Renal cortex interstitium (tissue), 15 donors: ENCODE measurements at places on chromosomes 5 and 9. TPM values are rescaled to one million over a fixed set of nuclear protein-coding genes. Genes with fewer than 3 reads are reported as not detected.

Gene CDH9
- polyA plus RNA-seq, result 11.9 TPM

Gene IRX4
- 0.39 TPM for polyA plus RNA-seq

Gene STPG3
- polyA plus RNA-seq, result 2.2 TPM

Gene PHF24
- 0.14 TPM for polyA plus RNA-seq

Gene PCDHA9
- polyA plus RNA-seq, result 0.03 TPM

Gene DIRAS2
- 3.9 TPM for polyA plus RNA-seq
